ENCODE measurements at places on chromosomes 3 and 15. TPM values are rescaled to one million over a fixed set of nuclear protein-coding genes. Genes with fewer than 3 reads are reported as not detected.

Gene C2CD4A
- total RNA-seq: not detected

Gene UQCC5
- total RNA-seq: 7.4 TPM

Gene CCR9
- not detected for total RNA-seq

Gene LTF
- not detected for total RNA-seq

Gene PIERCE2
- total RNA-seq: 0.73 TPM

Gene CTXN2
- total RNA-seq: not detected

Gene ZMYND10
- total RNA-seq: 0.20 TPM

Gene ACAA1
- 15.8 TPM for total RNA-seq

Gene ZNF80
- not detected for total RNA-seq

Gene CDCP1
- 27.4 TPM for total RNA-seq

Gene SLC2A2
- total RNA-seq: not detected

Gene CCR5
- not detected for total RNA-seq

Gene PDZRN3
- total RNA-seq: 33.8 TPM

Gene GXYLT2
- 32.6 TPM for total RNA-seq
